Neural cell (in vitro differentiated cells): ENCODE measurements at places on chromosomes 7 and 10. TPM values are rescaled to one million over a fixed set of nuclear protein-coding genes. Genes with fewer than 3 reads are reported as not detected.

Gene EBF3
- 0.38 and 0.98 TPM in 2 replicates for polyA plus RNA-seq

Gene CFAP69
- polyA plus RNA-seq = 5.9 and 6.2 TPM in 2 replicates

Gene ATOH7
- 2.5 and 3.0 TPM in 2 replicates for polyA plus RNA-seq

Gene POLD2
- polyA plus RNA-seq = 79.5 and 84.6 TPM in 2 replicates

Gene CYP2C19
- 0.16 TPM in 1 of 2 replicates, not detected in the other for polyA plus RNA-seq

Gene DNAJC1
- 15.9 and 16.0 TPM in 2 replicates for polyA plus RNA-seq

Gene ABCB4
- polyA plus RNA-seq = not detected in 2 replicates

Gene NAT16
- polyA plus RNA-seq = 4.0 and 4.5 TPM in 2 replicates

Gene TPK1
- 3.5 and 6.2 TPM in 2 replicates for polyA plus RNA-seq

Gene LMTK2
- 11.9 and 12.3 TPM in 2 replicates for polyA plus RNA-seq

Gene FZD1
- 2.9 and 3.7 TPM in 2 replicates for polyA plus RNA-seq

Gene AGBL3
- 7.5 and 9.5 TPM in 2 replicates for polyA plus RNA-seq

Gene OR9A2
- not detected in 2 replicates for polyA plus RNA-seq

Gene TRIM50
- polyA plus RNA-seq = not detected in 2 replicates

Gene HPSE2
- not detected in 2 replicates for polyA plus RNA-seq

Gene CEP55
- 0.16 and 0.67 TPM in 2 replicates for polyA plus RNA-seq

Gene RNF133
- not detected in 2 replicates for polyA plus RNA-seq

Gene STK32C
- 23.2 and 36.2 TPM in 2 replicates for polyA plus RNA-seq

Gene SLC18A3
- polyA plus RNA-seq = not detected in 2 replicates

Gene CCL24
- not detected in 2 replicates for polyA plus RNA-seq

Gene UPK3BL2
- 9.0 and 23.6 TPM in 2 replicates for polyA plus RNA-seq

Gene NSUN5
- polyA plus RNA-seq = 70.0 and 75.7 TPM in 2 replicates

Gene SCART1
- 4.3 and 6.1 TPM in 2 replicates for polyA plus RNA-seq

Gene ABCC2
- polyA plus RNA-seq = 2.0 and 3.4 TPM in 2 replicates

Gene HMX3
- polyA plus RNA-seq = not detected in 2 replicates
